ENCODE measurements at places on chromosomes 12 and 14.

- peak; percentile 18 for DNase-seq
Measured at GRCh38 chr14:102209224-102209966, 69.7 kb downstream of the WDR20 start.

DNA sequence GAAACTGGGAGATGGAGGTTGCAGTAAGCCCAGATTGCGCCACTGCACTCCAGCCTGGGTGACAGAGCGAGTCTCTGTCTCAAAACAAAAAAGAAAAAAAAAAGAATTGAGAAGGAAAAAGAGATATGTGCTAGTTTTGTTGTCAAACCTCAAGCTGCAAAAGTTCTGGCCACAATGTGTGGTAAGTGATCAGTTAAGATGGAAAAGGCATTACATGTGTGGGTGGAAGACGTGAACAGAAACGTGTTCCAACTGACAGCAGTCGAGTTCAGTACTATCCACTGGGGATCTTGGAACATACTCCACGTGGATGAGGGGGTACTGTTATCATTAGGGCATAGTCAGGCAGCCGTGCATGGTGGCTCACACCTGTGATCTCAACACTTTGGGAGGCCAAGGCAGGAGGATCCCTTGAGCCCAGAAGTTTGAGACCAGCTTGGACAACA lies 17.3 kb downstream of the GPR68 start:
- DNase-seq = no peak

- DNase-seq = peak; percentile 30
Measured at GRCh38 chr12:79661629-79662028, 29.1 kb downstream of the PAWR start.

- DNase-seq = no peak
Measured at GRCh38 chr12:100826323-100826722, 31.7 kb downstream of the ANO4 start.

GRCh38 chr12:32395026-32395425 lies 4.3 kb upstream of the FGD4 start:
- no peak for DNase-seq

DNA sequence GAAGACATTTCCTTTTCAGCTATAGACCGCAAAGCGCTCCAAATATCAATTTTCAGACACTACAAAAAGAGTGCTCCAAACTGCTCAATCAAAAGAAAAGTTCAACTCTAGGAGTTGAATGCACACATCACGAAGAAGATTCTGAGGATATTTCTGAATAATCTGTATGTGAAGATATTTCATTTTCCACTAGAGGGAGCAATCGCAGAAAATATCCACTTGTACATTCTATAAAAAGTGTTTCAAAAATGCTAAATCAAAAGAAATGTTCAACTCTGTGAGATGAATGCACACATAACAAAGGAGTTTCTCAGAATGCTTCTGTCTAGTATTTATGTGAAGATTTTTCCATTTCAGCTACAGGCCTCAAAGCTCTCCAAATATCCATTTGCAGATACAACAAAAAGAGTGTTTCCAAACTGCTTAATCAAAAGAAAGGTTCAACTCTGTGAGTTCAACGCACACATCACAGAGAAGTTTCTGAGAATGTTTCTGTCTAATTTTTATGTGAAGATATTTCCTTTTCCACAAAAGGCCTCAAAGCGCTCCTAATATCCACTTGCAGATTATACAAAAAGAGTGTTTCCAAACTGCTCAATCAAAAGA lies 643.8 kb upstream of the ALG10B start:
- no peak for DNase-seq

DNA sequence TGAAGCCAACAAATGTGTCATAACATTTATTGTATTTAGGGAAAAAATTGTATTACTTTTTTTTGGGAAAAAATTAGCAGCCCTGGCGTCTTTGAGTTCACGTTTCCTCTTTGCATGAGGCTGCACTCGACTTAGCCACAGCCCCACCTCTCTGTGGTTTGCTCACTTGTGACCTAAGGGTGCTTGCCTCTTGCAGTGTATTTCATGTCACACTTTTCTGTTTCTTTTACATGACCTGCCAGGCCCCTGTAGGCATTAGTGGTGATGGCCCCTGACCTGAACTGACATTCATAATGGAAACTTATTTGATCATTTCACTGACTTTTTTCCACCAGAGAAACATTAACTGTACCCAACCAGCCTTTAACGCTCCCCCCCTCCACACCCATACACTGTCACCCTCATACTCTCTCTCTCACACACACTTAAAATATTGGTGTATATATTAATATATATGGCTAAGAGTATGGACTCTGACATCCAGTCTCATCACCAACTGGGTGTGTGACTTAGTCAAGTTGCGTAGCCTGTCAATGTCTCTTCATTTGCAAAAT lies 122.9 kb downstream of the PRKCH start:
- DNase-seq = no peak
